ENCODE measurements at places on chromosomes 7 and 10.

- DNase-seq, result no peak
These were observed 80.7 kb downstream of the AGMO start for GRCh38 chr7:15481132-15481531.

DNA sequence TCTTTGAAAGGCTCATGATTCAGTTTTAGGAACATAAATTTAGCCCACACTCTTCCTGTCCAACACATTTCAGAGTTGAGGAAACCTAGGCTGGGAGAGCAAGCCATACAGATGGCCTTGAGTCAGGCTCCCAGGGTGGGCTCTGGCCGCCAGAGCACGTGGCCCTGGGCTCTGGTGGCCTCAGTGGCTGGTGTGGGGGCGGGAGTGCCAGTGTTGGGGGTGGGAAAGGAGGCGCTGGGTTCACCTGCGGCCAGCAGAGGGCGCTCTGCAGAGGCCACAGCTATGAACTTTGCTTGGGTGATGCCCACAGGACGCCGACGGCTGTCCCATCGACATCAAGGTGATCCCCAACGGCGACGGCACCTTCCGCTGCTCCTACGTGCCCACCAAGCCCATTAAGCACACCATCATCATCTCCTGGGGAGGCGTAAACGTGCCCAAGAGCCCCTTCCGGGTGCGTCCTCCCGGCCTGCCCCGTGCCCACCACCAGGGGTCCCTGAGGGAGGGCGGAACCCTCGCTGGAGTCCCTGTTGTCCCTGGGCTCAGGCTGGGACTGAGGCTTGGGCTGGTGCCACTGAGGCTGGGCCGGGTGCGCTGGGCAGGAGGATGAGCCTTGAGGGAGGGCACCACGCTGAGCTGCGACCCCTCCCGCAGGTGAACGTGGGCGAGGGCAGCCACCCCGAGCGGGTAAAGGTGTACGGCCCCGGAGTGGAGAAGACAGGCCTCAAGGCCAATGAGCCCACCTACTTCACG, 11.9 kb downstream of the FLNC start:
- DNase-seq, result no peak

DNA sequence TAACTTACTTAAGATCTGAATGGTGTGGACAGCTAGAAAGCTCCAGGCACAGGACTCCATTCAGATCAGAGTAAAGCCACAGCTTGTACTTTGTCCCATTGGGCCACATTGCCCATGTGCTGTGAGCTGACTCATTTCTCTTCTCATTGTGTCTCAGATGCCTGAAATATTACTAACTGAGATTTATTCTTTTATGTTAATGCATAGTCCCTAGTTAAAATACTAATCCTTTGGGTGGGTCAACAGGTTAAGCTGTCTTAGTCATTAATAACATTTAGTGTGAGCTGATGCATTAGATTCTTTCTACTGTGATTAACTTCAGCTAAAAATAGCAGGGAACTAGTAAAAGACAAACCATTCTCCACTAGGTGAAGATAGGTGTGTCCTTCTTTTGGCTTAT, 104.7 kb upstream of the ARMC3 start:
- no peak for DNase-seq

GRCh38 chr7:107711301-107711700, 32.6 kb upstream of the CBLL1 start:
- DNase-seq, result no peak

GRCh38 chr10:11131112-11131639, 113.5 kb downstream of the CELF2 start:
- DNase-seq, result no peak

DNA sequence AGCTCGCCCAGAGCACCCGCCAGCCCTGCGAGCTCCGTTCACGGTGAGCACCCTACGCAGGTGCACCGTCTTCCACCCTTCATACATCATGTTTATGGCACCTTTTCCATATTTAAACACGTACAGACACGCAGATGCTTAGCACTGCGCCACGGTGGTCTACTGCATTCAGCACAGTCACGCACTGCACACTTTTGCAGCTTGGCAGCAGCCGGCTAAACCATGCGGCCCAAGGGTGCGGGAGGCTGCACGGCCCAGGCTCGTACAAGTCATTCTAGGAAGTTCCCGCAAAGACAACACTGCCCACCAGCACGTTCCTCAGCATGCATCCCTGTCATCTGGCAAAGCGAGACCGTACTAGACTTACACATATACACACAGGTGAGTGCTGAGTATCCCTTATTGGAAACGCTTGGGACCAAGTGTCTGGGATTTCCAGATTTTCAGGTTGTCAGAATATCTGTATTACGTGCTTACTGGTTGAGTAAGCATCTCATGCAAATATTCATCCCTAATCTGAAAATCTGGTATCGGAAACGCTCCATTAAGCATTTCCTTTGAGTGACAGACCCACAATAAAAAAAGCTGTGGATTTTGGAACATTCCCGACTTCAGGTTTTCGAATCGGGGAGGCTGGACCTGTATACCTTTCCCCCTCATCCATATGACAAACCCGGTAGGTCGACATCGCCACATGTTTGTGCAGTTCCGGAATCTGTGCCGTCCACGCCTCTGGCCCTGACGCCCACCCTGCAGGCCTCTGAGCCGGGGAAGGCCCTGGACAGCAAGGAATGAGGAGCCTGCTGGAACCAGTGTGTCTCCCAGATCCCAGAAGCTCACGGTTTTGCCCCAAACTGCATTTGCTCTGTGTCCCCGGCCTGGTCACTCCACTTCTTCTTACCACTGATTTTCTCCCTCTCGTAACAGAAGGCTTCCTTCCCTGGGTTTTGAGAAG, 222.2 kb downstream of the ELFN1 start:
- no peak for DNase-seq

GRCh38 chr10:74658511-74658910, 167.9 kb upstream of the KAT6B start:
- no peak for DNase-seq

DNA sequence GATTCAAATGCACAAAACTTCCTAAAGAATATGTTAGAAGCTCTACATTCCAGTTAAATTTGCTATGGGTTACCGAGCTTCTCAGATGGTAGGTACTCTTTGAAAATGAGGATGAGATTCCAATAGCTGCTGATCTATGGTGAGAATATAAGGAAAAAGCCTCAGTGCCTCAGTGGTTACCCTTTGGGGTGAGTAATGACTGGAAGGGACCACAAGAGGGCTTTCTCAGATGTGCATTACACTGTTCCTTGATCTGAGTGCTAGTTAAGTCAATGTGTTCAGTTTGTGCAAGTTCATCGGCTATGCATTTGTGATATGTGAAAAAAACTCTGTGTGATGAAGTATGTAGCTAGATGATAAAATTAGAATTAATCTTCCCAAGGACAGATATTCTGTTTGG, 3.5 kb downstream of the NRCAM start:
- DNase-seq, result peak; percentile 32

DNA sequence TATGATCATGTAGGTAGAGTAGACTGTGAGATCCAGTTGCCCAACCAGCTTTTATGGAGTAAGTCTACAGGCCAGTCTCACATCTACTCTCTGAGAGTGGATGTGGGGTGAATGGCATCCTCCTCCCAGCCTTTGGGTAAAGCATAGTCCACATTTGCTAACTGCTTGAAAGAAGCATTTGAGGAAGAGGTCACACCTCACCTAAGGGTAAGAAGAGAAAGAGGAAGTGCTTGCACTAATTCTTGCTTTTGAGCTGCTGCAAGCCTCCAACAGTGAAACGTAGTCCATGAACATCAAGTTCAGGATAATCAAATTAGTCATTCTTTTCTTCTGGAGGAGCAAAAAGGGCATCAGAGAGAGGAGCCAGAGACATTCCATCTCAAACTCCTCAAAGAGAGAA, 93.9 kb upstream of the AGR3 start:
- no peak for DNase-seq

DNA sequence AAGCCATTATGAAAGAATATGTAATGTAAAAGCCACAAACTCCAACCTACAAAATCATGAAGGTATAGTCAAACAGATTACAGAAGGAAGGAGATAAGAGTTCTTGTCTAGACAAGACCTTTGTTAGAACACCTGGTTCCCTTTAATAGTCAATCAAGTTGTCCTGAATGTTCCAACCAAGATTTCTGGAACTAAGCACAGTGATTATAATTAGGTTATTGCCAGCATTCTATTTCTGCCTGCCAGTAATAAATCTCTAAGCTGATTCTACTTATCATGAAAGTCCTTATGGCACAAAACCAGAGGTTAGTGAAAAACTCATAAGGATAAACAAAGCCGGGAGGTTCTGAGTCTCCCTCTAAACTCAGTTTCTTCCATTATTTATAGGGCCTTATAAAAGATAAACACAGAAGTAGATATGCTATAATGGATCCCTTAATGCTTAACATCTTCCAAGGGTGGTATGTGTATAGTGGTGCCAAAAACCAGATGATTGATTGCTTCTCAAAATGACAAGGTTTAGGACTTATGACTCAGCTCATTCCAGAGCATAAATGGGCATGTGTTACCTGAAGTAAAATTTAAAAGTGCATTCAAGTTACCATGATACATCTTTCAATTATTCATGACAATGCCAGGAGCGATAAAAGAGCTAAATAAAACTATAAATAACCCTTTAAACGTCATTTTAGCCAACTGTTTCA, 237.2 kb downstream of the CSTF2T start:
- DNase-seq, result no peak

DNA sequence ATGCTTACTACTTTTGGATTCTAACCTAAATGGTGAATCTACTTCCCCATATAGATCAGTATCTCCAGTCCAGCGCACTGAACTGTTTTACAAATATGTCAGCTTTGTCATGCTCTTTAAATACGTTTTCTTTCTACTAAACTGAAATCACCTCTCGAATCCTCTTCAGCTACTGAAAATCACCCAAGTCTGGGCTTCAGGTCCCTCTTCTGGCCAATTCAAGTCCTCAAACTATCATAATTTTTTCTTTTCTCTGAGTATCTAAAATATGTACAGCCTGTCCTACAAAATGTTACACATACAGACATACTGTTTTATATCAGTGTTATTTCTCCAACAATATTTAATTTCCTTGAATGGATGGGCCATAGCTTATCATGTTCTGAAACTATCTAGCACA, 84.2 kb downstream of the CACNA2D1 start:
- DNase-seq, result no peak

DNA sequence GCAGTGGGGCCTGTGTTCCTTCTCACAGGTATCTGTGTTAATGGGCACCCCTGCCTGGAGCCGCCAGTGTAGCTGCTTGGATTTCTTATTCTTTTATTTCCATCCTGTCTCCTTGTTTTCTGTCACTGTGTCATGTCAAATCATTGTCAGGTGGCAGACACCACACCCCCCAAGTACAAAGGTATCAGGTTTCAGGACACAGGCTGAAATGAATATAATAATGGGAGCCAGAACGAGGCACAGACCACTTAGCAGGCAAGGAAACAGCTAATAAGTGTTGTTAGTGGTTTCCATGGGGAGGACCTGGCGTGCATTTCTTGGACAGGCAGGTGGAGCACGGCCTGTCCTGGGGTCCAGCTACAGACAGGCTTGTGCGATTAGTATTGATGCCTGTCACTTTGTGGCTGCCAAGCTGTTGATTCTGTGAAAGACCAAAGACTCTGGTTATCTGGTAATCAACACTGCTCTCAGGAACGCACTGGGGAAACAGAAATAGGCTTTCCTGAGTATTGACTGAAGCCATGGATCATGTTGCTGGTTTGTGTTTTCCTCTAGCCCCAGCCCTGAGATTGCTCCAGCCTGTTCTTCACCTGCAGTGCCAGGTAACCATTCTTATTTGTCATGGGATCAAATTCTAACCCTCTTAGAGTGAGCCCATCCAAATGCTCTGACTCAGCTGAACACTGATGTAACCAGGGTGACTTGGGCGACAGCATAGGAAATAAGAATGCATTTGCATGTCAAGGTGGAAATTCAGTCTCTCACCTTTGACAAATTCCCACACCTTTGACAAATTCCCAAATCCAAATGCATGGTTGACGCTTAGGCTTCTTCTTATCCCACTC, 1002.0 kb downstream of the LRMDA start:
- DNase-seq, result no peak

GRCh38 chr10:51215951-51216834, 141.9 kb downstream of the PRKG1 start:
- DNase-seq, result no peak

DNA sequence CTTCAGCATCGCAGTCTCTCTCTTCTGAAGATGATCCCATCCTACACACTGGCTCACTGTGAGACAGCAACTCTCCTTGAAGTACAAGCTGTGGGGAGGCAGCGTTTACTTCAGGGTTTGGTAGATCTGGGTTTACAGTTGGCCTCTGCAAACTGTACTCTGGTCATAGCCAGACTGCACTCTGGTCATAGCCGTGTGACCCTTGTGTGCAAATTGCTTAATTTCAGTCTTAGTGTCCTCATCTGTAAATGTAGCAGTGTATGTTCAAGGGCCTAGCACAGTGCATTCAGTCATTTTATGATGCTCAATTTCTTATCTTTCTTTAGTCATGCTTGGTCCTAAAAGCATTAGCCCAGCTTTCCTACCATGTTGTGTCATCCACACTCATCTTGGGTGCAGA, 188.2 kb downstream of the LRMDA start:
- DNase-seq, result no peak

- no peak for DNase-seq
These were observed 20.8 kb upstream of the HYAL4 start for GRCh38 chr7:123823898-123824753.

DNA sequence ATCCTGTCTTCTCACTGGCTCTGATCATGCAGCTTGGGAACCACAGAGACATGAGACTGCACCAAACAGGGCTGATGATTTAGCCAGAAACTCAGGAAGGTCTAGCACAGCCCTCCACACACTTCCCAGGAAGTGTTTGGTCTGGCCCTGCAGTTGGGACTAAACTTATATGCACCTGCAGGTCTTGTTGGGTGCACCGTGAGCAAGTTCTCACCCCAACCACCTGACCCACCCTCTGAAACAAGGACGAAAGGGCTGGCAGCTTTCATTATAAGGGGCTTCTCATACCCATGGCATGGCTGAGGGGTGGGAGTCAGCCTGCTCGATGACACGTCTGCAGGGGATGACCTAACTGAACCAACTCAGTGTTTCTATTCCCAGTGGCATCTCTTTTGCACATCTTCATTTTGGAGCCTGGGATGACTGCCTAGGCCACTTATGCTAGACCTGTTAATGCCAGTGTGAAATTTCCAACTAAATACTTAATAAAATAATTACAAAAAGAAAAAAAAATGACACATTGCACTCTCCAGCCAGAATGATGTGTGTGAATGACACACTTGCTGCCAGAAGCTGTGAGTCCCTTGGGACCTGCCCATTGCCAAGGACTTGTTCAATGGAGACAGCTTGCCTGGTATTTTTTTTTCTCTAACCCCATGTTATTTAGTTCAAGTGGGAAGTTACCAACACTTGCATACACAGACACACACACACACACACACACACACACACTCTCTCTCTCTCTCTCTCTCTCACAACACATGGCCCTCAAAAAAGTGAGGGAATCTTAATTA, 102.6 kb downstream of the NEURL1 start:
- no peak for DNase-seq

GRCh38 chr7:140638173-140638791, 2.3 kb downstream of the DENND2A start:
- no peak for DNase-seq

Measured in Jurkat, Clone E6-1 (cell line).